ENCODE measurements at places on chromosomes 7 and 10.

DNA sequence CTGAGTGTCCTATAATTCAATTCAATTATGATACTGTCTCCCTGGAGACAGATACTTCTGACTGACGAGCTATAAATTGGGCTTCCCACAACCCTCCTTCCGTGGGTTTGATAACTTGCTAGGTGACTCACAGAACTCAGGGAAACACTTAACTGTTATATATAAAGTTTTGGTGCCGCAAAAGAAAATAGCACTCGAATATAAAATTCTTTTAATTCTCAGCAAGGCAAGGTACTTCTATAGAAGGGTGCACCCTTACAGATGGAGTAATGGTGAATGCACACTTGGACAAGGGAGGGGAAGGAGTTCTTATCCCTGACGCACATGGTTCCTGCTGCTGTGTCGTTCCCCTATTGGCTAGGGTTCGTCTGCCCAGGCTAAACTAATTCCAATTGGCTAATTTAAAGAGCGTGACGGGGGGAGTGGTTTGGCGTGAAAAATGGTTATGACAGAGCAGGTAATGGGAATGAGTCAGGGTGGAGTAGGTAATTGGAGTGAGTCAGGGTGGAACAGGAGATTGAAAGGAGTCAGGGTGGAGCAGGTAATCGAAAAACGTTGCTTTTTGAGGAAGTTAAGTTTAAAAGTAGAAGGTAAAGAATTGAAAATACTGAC lies 20.8 kb upstream of the GHITM start:
- no peak for DNase-seq

GRCh38 chr10:850093-850492 lies 81.4 kb downstream of the LARP4B start:
- no peak for DNase-seq

GRCh38 chr10:125263551-125263950 lies 103.2 kb upstream of the CTBP2 start:
- no peak for DNase-seq

DNA sequence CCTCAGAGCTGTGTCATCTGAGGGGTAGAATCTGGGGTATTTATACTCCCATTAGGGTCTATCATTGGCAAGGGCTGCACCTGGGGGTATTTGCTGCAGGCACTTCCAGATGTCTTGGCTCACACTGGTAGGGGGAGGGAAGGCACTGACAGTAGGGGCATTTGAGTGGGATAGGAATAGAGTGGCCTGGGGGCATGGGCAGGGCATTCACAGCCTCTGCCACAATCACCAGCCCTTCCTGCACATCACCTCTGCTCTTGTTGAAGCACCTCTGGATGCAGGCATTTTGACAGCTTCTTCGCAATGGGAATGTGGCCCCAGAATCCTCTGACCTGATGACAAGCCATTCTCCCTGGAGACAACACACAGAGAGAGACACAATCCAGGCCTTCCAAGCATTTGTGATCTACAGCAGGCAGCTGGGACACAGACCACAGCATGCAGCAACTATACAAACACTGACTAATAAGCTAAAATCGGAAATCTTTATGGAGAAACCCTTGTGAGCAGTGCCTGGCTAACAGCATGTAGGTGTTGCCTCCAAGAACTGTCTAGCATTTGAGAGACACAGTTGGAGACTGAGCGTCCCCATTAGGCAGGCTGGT lies 178.5 kb downstream of the KCNMA1 start:
- peak; percentile 84 for DNase-seq

DNA sequence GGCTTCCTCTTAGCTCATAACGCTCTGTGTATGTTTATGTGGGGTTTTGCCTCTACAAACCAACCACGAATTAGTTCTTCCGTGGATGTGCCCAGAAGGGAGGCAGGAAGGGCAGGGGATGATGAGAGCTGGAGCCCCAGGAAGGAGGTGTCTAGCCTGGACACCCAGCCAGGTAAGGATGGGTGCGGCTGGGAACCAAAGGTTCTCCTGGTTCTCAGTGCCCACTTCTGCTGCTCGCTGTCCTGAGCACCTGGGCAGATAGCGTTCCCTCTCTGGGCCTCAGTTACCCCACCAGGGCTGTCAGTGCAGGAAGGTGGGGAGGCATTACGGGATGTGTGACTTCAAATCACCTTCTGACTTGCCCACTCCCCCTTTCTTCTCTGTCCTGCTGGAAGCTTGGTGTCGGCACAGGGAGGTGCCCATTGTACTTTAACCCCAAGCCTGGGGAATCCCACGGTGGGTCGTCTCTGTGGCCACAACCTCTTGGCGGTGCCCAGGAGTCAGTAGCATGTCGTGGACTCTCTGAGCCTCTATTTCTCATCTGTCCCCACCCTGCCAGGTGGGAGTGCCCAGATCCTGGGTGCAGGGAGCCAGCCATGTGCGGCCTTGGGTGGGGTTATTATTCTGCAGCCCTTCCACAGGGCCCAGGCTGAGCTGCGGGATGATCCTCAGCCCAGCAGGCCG lies 18.7 kb upstream of the PCBD1 start:
- DNase-seq, result no peak

DNA sequence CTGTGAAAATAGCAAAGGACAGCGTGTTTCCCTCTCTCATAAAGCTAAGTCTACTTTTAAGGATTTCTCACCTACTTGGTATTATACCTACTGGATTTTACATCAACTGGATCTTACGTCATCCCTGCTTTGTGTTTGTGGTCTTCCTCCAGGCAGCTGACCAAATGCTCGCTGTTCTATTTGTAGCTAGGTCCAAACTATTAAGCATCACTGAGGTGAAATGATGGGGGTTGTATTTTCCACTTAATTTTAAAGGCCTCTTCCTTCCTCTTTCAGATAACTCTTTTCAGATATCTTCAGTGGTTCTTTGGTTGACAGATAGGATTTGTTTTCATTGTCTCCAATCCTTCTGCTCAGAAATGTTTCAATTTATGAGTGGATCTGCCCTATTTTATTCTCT lies 169.7 kb downstream of the RNLS start:
- DNase-seq, result no peak

- no peak for DNase-seq
These were observed 47.9 kb downstream of the PTPRN2 start for GRCh38 chr7:158539711-158540146.

DNA sequence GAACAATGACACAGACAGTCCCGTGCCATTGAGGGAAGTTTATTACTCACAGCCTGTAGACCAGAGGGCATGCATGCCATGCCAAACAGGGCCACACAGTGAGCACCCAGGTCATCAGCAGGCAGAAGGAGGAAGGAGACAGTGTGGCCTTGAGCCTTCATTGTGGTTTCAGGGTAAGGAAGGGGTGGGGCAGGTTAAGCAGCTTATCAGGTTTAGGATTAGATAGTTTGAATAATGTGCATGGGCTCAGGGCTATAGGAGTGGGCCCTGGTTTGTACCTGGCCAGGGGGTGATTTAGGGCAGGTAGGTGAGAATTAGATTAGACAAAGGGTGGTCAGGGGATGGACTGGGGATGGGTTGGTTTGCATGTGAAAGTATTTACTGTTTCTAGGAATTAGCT lies 67.9 kb downstream of the ADCY1 start:
- no peak for DNase-seq

DNA sequence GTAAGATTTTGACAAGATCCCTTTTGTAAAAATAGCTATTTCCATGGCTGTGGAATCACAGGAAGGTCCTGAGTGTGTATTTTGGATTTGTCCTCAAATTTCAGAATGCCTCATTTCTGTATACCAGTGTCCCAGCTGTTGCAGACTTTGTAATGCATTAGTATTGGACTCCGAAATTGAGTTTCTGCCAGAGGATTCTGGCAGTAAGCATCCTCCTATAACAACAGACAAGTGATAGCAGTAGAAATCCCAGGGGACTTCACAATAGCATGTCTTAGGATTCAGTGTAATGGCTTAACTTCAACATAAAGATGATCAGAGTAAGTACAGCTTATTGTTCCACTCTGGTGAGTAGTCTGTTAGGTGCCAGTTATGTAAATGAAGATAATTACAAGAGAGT lies 104.6 kb downstream of the FOXP2 start:
- DNase-seq, result no peak

- no peak for DNase-seq
These were observed 2.5 kb downstream of the PTER start for GRCh38 chr10:16439295-16439694.

GRCh38 chr10:124092860-124093773 lies at the start of gene CHST15:
Gene CHST15, minus strand, starts transcription at chr10:124093598. Its CDS starts 47,386 bp downstream, at chr10:124046212.
- DNase-seq, result peak; percentile 33

DNA sequence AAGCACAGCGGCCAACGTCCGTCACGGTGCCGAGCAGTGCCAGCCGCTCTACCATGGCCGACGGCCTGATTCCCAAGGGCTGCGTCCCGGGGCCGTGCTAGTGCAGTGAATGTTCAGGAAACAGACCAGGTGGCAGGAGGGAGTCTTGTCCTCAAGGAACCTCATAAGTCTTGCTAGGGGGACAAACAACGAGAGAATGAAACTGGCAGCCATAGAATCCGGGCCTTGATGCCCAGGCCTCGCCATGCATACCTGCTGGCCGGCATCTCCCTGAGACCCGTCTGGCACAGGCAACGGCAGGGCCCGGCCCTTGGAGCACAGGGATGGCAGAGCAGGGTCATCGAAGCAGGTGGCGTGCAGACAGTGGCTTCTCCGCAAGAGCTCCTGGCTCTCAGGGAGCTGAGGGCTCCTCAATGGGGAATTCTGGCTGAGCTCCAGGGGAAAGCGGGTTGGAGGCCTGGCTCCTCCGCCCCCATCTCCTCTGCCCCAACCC lies 58.8 kb downstream of the DIP2C start:
- no peak for DNase-seq

GRCh38 chr7:55887821-55888247 lies 578 bp downstream of the ZNF713 start:
- DNase-seq, result peak; percentile 16

DNA sequence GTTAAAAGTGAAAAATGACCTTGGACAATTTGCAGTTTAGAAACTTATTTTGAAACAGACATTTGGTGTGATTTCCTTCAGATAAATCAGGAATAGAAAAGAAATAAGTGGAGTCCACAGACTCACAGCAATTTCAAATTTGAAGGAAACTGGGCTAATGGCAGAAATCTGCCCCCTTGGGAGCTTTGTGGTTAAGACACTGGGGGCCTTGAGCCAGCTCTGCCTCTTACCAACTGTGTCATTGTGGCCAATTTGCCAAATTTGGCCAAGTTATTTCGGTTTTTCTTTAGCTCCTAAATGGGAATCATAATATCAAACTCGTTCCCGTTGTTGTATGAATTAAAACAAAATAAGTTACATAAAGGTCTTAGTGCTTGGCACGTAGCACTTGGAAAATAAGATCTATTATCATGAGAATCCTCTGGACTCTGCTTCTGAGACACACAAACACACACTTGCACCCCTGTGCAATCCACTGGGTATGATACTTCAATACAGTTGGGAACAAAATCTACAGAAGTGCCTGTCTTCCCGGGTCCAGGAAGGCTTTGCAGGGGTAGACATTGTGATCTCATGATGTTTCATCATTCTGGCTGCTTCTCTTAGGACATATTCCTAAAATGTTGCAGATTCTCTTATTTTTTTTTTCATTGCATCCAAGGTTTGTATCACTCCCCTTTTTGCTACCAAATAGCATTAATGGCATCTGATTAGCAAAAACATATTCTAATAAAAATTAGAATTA lies 4.9 kb downstream of the ARMC3 start:
- DNase-seq, result no peak

DNA sequence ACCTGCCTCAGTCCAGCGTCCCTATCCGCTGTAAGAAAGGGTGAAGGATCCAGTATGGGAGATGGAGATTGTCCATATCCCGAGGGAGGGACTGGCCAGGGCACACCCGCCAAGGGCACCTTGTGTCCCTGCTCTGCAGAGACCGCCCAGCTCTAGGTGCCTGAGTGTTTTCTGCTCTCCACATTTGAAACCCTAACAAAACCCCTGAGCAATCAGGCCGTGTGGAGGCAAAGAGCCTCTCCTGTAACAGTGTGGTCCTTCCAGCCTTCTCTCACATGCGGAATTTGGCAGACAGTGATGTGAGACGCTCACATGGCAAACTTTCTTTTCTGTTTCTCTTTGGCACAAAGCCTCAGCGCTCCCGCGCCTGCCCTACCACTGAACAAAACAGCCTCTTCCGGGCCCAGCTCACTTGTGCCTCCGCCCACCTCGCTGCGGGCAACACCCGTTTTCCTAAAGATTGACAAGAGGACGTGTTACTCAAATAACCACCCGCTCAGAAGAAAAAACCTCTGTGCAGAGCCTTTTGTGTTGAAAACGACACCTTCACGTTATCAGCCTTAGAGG lies 514.8 kb downstream of the DNAJB6 start:
- DNase-seq, result no peak

- no peak for DNase-seq
These were observed 22.4 kb downstream of the TLL2 start for GRCh38 chr10:96491303-96491702.

DNA sequence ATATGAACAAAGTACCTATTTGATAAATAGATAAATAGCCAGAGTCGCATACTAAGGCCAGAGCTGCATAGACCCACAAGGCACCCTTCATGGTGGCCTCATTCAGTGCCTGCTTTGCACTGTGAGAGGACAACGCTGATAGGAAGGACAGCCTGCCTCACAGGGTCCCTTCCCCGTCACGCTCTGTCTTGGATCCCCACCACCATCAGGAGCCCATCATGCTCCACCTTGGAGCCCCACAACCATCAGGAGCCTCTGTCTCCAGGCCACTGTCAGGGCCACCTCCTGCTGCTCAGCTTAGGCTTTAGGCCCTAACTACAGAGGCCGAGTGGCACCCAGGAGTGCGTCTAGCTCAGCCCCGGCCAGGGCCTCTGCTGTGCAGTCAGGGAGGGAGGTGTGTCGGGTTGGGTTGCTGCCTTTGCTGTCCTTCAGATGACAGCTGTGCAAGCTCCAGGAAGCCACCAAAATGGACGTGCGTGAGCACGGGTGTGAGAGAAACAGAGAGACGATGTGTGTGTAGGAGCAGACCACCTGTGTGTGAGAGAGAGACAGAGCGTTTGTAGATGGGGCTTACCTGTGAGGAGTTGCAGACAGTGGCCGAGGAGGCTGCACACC lies 516.9 kb downstream of the GLRX3 start:
- DNase-seq, result no peak

- no peak for DNase-seq
These were observed 26.2 kb downstream of the PWWP2B start for GRCh38 chr10:132422903-132423825.

DNA sequence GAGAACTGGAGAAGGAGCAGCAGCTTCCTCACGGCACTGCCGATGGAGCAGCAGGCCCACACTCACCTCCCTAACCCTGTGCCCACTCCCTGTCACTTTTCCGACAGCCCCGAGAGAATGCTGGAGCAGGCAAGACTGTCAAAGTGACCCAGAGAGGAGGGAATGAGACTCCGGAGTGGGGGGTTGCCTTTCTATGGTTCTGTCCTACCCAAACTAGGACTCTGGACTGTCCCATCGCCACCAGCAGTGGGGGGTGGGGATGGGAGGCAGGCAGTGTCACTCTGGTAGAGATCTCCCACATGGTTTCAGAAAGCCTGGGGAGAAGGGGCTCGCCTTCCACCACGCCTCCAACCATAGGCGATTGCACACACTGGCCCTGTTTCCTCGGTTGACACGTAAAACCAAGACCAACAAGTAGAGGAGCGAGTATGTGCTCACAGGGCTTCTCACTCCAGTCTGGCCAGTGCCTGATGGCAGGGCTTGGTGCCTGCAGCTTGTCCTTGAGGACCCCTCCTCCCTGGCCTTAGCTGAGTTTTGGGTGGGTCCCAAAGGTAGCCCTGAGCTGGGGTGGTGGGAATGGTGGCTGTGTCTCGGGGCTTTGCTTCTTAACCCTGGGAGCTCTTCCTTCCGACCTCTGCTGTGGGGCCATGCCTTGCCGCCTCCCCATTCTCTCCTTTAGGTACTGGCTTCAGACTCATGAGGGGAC lies 148.5 kb downstream of the PTPN20 start:
- DNase-seq, result no peak

Measured in hepatic stellate cell (primary cell).